ENCODE measurements at places on chromosomes 11 and 22.

DNA sequence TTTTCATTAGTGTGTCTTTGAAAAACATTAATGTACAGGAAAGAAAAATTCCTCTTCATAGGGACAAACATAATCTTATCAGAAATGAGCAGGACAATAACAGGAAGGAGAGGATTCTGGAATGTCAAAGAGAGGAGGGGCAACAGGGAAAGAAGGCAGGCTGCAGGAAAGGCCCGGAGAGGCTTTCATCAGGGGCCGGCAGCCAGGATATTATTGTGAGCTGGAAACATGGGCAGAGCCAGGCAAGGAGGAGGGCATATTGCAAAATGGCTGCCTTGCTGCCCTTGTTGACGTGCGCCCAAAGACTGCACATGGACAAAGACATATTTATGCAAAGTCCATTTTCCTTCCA, 433.7 kb downstream of the ETS1 start:
- no peak for DNase-seq

GRCh38 chr22:37121887-37122591, 12.5 kb upstream of the TMPRSS6 start:
- no peak for DNase-seq

DNA sequence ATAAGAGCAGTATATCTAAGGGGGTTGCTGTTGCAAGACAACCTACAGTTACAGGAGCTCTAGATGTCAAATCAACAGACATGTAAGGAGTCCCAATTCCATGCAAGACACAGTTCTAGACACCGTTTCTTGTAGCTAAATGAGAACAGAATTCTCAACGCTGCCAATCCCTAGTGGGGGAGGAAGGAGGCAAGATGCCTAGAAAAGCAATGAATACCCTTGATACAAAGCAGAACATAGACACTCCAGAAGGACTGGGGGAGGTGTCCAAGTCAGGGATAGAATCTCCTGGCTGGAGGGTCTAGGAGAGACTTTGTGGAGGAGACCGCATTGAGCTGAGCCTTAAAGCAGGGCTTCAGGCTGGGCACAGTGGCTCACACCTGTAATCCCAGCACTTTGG, 280.2 kb downstream of the BUD13 start:
- no peak for DNase-seq

DNA sequence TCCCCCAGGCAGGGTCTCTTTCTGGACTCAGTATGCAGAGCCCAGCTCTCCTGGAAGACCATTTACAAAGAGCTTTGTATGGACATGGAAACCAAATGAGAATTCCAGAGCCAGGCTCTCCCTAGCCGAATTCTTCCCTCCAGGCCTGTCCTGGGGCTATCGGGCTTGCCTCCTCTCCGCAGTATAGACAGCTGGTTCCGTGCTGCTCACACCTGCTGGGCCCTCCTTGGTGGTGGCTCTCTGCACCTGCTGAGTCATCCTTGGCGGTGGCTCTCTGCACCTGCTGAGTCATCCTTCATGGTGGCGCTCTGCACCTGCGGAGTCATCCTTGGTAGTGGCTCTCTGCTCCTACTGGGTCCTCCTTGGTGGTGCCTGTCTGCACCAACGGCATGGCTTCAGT, 743.5 kb downstream of the BRD1 start:
- DNase-seq, result no peak

GRCh38 chr11:12158909-12159308, 48.5 kb downstream of the MICAL2 start:
- no peak for DNase-seq

Measured in NCI-H187 (cell line).